ENCODE measurements at places on chromosomes 13 and 19. TPM values are rescaled to one million over a fixed set of nuclear protein-coding genes. Genes with fewer than 3 reads are reported as not detected.

- DNase-seq = no peak
Measured at GRCh38 chr13:50377726-50378270, 362.6 kb downstream of the KCNRG start.

- DNase-seq = no peak
Measured at GRCh38 chr13:74040200-74040599, 94.0 kb downstream of the KLF12 start.

DNA sequence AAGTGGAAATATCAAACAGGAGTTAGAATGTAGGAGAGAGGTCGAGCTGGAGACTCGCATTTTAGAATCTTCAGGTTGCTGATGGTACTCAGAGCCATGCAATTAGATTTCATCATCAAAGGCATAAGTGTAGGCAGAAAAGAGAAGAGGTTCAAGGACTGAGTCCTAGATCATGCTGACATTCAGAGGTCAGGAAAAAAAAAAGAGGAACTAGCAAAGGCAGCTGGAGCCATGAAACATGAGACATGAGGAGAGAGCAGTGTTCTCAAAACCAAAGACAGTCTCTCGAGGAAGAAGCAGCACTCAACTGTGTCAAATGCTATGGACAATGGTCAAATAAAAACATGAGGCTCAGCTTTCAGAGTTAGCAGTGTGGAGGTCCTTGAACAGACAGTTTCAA, 12.4 kb upstream of the TPP2 start:
- DNase-seq = no peak

- DNase-seq = no peak
Measured at GRCh38 chr19:34226036-34226435, 28.3 kb upstream of the GARRE1 start.

DNA sequence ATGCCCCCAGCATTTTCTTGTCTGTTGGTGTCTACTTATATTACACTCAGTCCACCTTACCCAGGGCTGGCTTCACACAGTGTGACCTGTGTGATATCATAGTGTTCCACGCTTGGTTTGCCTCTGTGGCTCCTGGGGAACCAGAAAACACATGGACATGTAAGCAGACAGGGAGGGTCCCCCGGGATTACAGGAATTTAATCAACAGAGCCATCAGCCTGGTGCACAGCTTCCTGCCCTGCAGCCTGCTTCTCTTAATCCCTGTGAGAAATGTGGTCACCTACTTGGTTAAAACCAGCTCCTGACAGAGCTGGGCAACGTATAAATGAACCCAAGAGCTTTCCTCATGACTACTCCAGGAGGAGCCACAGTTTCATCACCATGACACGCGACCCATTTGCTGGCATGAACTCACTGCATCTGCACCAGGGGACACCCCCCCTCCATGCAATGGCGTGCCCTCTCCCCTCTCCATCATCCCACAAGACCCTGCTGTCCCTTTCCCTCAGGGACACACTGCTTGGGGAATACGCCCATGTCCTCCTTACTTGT, 152.1 kb downstream of the UQCRFS1 start:
- DNase-seq = no peak

Gene ZNF490
- 4.9 TPM for total RNA-seq

GRCh38 chr19:35458731-35459391, 10.8 kb downstream of the FFAR2 start:
- DNase-seq = no peak

DNA sequence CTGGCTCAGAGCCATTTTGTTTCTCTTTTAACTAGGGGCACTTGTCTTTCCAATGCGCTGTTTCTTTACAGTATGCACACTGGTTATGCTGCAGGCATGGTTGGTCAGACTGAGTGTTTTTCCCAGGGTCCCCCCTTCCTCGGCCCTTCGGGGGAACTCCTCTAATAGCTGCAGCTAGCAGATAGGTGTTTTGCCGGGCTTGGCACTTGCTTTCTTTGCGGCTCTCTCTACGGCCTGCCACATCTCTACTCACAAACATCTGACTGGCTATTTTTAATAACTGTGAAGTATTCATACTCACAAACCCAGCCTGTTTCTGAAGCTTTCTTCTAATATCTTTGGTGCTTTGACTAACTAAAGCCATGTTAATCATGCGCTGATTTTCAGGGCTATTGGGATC, 89.4 kb downstream of the SLC25A15 start:
- DNase-seq = no peak

GRCh38 chr13:42875475-42876269, 94.3 kb downstream of the FAM216B start:
- no peak for DNase-seq

DNA sequence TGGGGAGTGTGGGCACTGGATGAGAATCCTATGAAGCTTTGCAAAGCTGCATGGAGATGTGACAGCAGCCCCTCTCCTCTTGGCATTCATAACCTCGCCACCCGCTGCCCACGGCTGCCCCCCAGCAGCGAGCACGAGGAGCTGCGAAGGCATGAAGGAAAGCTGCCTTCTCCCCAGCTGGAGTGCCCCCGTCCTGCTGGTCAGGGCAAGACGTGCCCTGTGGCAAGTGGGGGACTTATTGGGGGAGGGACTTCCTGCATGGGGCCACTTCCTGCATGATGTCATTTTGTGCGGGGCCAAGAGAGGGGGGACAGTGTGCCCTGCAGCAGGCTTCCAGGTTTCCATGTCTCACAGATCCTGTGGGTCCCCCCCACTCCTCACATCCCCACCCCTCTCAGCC, 85.9 kb downstream of the TSHZ3 start:
- DNase-seq = no peak

Gene CLEC4G
- 0.98 TPM for total RNA-seq

Gene BCAM
- total RNA-seq = 57.2 TPM
